ENCODE measurements at places on chromosomes 3 and 15.

GRCh38 chr3:171072432-171072831, 45.9 kb upstream of the SLC2A2 start:
- DNase-seq, result no peak

- DNase-seq, result no peak
These were observed 1137.9 kb downstream of the ROBO2 start for GRCh38 chr3:78177780-78178179.

GRCh38 chr3:4409971-4410573, 57.0 kb downstream of the SUMF1 start:
- DNase-seq, result no peak

GRCh38 chr3:123286308-123287023, 84.7 kb downstream of the SEC22A start:
- no peak for DNase-seq

GRCh38 chr15:82569834-82570233, 29.6 kb upstream of the RPS17 start:
- DNase-seq, result no peak

DNA sequence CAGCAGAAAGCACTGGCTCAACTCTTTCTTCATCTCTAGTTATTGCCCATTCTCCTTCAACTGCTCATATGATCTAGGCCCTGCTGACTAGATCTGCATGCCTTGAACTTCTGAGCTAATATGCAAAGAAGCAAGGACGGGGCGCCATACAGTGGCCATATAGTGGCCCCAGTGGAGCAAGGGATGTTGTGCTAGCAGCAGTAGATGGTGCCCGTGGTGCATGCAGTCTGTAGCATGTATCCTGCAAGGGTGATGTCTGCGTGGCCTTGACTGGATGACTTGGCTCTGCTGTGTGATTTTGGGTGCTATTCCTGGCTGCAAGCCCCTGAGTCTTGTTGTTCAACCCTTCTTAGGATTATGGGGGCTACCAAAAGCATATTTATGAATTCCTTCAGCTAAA, 12.2 kb upstream of the NMD3 start:
- no peak for DNase-seq

DNA sequence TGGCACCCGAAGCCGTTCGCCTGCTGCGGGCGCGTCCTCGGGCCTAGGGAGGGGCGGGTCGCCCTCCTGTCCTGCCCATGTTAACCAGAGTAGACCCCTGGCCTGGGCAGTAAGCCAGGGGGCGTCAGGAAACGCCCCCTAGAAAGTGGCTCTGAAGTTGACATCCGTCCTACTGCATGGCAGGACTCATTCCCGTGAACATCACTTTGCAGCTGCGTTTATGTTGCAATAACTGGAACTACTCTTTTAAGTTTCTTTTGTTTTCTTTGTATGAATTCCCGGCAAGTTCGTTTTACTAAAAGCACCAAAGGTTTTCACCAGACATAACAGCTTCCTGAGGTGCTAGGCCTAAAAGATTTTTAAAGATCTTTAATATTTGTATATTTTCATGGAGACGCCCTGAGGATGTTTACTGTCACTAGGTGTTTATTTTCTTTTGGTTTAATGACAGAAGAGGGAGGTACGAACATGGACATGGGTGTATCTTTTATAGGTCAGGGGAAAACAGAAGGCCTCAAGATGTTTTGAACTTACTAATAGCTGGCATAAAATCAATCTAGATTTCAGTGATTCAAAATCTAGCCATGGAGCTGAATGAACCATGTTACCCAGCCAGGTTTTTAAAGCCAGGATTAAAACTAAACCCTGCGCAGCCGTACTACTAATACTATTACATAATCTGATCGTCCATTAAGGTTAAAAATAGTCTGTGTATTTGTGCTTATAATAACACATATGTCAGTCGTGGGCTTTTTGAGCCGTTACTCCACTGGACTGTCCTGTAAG, 1.0 kb downstream of the C15orf61 start:
- DNase-seq, result no peak

GRCh38 chr3:56758539-56758981, 43.2 kb downstream of the ARHGEF3 start:
- peak; percentile 40 for DNase-seq

- no peak for DNase-seq
These were observed 136.2 kb downstream of the SUCLG2 start for GRCh38 chr3:67518236-67518635.

GRCh38 chr3:65662095-65662494, 376.6 kb downstream of the MAGI1 start:
- no peak for DNase-seq

- no peak for DNase-seq
These were observed 41.4 kb upstream of the CA12 start for GRCh38 chr15:63422891-63423590.

DNA sequence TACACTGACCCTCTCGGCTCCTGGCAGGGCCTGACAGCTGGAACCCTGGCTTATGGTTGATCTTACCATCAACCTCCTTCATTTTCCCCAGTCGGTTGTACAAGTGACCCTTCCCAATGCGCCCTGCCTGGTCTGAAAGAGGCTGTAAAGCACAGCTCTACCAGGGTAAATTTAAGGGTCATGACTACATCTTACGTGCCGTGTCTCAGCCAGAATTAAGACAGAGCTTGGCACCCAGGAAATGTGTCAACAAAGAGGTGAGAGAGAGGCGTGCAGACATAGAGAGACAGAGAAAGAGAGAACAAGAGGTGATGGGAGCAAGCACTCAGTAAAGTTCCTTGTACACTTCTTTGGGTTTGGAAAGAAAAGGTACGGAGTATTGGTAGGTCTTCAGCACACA, 28.8 kb downstream of the HOMER2 start:
- DNase-seq, result no peak

DNA sequence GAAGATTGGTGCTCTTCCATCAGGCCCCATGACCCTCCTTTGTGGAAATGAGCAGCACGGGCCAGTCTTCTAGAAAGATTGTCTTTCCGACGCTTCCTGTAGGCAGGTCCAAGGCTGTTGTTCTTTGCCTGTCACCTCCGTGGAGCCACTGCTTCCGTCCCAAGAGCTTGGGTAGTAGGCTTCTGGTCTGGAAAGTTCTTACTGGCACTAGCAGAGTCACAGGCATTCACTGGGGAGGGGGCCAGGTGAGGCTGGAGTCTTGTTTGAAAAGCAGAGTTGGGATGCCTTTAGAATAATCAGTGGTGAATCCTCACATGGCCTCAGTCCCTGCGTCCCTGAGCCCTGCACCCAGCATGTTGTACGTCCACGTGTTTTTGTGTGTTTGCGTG, 76.2 kb upstream of the ADPGK start:
- no peak for DNase-seq

- no peak for DNase-seq
These were observed at the start of gene HCN4 for GRCh38 chr15:73368301-73369136. TSS of gene HCN4 (minus strand) at chr15:73368958. CDS start at chr15:73368270, 688 bp downstream.

DNA sequence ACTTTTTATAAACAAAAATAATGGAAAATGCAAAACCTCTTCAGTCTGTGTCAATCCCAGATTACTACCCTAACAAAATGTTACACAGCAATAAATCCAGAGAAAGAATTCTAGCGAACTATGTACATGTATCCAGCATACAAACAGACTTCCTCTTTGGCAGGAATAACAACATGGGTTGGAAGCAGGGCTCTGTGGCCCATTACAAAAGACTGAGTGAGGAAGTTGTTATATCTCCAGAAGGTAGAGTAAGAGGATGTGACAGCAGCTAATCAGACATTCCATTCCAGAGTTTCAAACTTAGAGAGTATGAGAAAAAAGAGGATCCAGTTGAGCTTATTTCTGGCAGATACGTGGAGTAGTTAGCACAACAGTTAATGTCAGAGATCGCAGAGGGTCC, 294.0 kb upstream of the PLSCR5 start:
- DNase-seq, result no peak

DNA sequence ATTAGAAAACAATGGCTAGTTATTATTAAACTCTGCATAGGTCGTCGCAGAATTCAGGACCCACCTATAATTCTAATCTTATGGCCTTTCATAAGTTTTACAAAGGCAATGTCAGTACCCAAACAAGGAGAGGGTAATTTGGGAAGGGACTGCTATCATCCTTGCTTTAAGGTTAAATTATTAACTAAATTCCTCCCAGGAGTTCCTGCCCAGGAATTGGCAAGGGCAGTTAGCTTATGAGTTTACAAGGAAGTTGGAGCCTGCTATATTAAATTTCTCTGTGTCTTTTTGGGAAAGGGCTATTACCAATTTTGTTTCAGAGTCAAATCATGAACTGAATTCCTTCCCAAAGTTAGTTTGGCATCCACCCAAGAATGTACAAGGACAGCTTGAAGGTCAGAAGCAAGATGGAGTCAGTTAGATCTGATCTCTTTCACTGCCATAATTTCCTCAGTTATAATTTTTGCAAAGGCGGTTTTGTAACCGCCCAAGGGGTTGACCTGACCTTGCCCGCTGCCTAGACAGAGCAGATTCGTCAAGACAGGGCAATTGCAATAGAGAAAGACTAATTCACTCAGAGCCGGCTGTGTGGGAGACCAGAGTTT, 45.3 kb upstream of the LHFPL4 start:
- no peak for DNase-seq

- no peak for DNase-seq
These were observed 27.0 kb downstream of the ALDH1A2 start for GRCh38 chr15:58038426-58039078.

DNA sequence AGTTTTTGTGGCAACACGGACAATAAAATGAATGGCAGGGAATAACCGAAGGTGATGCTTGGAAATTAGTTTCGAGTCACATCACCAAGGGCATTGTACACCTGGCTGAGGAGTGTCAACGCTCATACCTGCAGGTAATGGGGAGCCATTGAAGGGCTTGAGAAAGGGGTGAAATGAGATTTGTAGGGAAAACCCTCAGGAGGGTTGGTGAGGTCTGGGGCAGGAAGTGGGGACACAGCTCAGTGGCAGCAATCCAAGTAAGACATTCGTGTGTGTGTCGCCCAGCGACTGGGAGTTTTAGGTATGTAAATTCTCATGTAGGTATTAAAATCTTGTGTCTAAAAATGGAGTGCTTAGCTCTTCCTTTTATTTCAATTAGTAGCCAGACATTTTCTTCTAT, 14.3 kb downstream of the PARP14 start:
- no peak for DNase-seq

DNA sequence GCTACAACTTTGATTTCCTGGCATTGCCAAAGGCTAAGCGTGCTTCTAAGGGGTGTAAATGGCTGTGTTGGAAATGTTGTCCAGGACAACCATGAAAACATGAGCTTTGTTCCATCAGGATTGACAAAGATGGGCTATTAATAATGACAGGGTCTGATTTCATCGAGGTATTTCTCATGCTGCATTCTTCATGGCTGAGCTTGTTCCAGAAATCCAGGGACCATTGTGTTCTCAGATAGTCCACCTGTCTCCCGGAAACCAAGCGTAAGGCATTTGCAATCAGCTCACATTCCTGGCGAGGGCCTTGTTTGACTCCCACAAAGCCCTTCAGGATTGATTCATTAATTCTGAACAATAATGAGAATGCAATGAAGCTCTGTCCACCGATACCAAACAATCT, 111.3 kb downstream of the CD47 start:
- DNase-seq, result no peak

GRCh38 chr3:133477487-133477886, 77.6 kb downstream of the BFSP2 start:
- DNase-seq, result no peak

DNA sequence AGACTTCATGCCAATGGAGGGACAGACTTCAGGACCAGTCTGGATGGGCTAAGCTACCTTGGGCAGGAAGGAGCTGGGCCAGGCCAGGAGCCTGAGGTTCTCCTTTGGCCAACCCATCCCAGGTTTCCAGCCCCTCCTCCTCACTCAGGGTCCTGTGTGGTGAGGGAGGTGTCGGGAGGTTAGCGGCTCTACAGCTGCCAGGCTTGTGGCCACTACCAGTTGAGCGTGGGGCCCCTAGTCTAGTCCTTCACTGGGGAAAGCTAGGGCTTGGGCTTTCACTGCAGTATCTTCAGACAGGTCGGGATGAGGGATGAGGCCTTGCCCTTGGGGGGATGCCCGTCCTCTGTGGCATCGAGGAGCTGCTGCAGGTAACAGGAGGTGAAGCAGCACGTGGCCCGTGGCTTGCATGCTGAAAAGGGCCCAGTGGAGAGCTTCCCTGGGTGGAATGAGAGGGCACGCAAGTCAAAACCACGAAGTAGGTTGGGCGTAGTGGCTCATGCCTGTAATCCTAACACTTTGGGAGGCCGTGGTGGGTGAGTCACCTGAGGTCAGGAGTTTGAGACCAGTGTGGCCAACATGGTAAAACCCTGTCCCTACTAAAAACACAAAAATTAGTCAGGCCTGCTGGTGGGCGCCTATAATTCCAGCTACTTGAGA, 8.5 kb upstream of the FANCD2 start:
- DNase-seq, result no peak

DNA sequence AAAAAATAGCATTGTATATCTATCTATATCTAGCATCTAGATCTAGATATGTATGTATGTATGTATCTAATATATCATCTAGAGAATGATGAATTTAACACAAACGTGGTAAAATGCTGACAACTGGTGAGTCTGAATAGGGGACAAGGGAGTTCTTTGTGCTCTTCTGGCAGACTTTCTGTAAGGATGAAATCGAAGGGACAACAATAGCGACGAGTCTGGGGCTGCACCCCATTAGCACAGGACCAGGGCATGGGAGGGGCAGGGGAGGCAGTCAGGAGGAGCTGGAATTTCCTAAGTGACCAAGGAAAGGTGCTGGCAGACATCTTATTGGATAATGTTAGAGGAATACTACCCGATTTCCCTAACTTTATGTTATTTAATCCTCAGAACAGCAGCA, 7.9 kb downstream of the CCR1 start:
- DNase-seq, result no peak

- DNase-seq, result no peak
These were observed 233.2 kb downstream of the OCA2 start for GRCh38 chr15:27865926-27866325.

DNA sequence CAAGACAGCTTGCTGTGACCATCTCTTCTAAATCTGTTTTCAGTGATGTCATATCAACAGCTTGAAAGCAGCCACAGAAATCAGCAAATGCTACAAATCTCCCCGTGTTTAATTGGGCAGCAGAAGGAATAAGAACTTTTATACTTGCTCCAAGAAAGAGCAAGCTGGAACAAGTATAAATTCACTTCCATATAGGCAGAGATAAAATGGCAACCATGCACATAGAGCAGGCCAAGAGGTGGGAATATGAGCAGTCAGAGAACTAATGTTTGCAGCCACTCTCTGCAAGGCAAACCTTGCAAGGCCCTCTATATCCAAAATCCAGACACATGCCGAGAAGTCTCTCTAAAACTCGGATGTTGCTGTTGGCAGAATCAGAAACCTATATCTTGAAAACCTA, 16.0 kb downstream of the PARP9 start:
- DNase-seq, result no peak

Measured in activated CD4-positive, alpha-beta T cell treated with anti-CD3 and anti-CD28 coated beads for 4 hours (primary cell).